Fibroblast of skin of left quadriceps (primary cell): ENCODE measurements at places on chromosomes 4 and X.

DNA sequence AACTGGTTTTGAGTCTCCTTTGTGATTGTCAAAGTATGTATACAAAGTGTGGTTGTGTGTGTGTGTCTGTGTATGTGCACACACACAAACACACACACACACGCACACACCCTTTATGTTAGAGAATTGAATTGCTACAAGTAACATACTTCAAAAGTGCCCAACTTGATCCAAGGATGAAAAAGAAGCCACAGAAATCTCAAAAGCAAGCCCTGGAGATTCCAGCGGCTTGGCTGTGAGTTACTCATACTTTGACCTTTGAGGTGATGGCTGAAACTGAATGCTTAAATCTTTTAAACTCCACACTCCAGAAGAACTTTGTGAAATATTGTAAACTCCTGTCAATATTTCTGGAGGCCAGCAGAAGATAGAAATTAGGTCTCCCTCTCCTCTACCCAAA, 168.4 kb upstream of the NRK start:
- no peak for DNase-seq

DNA sequence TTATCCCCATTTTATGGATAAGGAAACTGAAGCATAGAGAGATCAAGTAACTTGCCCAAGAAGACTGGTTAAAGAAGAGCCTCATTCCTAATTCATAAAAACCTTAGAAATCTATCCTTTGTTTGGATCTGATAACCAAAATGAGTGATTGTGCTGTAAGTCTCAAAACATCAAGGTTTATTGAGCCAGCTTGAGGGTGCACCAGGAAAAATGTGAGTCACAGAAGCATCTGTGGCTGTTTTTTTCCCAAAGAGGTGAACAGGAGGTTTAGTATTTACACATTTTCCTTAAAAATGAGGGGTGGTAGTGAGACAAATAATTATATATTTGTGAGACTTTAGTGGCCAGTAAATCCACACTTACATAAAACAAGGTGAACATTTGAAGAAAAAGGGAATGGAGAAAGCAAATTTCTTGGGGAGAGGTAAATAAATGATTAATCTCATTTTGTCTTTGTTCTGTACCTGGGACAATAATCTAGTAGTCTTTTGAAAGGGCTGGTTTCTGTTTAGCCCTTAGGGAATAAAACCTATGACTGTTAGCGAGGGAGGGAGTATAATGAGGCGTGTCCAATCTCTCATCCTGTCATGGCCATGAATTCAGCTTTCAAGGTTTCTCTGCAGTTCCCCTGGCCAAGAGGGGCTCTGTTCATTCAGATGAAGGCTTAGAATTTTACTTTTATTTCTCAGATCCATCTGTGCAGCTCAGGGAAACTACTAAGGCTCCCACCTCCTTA, 12.2 kb upstream of the FMR1 start:
- DNase-seq, result no peak

- DNase-seq, result no peak
These were observed 72.6 kb upstream of the MBNL3 start for GRCh38 chrX:132561483-132561882.

DNA sequence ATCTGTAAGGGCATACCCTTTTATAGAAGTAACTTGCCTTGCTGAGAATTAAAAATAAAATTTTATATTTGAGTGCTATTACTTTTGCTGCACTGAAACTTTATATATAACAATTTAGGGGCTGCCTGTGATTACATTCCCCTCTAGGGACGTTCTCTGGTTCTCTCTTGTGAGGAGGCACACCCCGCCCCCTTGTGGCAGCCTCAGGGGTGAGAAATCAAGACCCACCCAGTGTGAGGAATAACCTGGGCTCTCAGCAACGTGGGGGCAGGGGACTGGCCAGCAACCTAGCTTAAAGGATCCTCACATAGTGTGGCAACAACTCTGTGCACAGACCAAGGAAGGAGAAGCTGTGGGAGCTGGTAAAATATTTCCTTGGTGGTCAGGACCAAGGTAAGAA, 43.7 kb downstream of the MAGEA9 start:
- no peak for DNase-seq

DNA sequence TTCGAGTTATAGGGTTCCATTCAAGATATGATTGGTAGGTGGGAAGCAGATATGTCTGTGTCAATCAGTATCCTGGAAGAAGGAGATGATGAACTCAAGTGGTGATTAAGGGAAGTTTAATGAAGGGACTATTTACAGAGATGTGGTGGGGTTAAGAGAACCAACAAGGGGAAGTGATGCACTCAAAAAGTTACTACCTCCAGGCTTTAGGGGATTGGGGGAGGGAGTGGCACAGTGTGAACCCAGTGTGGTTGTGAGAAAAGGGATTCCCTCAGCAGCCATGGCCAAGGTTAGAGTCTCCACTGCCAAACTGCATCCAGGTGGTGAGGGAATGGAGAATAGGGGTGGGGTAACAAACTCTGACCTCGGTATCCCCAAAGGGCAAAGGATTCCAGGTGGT, 27.9 kb downstream of the PKD2 start:
- no peak for DNase-seq

DNA sequence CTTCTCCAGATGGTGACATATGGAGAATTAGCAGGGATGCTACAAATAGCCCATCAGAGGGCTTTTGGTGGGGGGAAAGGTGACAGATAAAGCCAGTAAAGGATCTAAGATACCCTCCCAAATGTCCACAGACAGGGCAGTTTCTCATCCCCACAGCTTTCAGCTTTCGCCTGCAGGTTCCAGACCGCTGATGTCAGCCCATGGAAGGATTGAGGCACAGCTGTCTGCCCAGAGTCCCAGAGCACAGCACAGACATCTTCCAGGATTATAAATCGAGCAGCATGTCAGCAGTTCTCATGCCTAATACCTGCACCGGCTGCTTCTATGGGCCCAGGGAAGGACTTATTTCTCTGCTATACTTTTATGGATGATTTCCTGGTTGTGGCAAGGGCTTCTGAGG, 96.7 kb upstream of the MXRA5 start:
- DNase-seq, result no peak

- no peak for DNase-seq
These were observed 1.4 kb downstream of the EDNRA start for GRCh38 chr4:147482281-147482680.

- no peak for DNase-seq
These were observed 240.4 kb upstream of the VEGFC start for GRCh38 chr4:177033135-177033534.

GRCh38 chr4:187184508-187184907, 460.9 kb upstream of the FAT1 start:
- no peak for DNase-seq

DNA sequence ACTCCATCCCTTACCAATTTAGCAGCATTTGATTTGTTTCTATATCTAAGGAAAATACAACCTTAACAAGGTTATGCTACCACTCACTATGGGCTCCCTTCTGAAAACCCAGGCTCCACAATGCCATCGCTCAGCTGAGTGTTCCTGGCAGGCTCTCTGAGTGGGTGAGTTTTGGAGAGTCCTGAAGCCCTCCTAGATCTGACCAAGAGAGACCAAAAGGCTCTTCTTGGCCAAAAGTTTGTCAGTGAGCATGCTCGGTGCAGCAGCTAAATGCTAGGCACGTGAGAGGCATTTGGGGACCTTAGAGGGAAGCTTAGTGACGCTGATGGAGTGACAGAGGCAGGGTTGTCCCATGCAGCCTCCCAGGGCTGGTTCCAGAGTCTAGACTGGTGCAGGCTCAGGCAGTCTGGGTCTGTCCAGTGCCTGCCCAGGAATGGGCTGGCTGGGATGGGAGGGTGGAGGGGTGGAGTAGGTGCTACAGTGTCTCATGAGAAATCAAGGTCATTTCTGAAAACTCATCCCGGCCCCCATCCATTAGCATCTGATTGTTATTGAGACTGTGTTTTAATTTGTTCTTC, 346.8 kb downstream of the NR3C2 start:
- no peak for DNase-seq

DNA sequence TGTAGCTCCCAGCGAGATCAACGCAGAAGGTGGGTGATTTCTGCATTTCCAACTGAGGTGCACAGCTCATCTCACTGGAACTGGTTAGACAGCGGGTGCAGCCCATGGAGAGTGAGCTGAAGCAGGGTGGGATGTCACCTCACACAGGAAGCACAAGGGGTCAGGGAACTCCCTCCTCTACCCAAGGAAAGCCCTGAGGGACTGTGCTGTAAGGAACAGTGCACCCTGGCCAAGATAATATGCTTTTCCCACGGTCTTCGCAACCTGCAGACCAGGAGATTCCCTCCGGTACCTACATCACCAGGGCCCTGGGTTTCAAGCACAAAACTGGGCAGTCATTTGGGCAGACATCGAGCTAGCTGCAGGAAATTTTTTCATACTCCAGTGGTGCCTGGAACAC, 216.4 kb upstream of the TET2 start:
- no peak for DNase-seq

DNA sequence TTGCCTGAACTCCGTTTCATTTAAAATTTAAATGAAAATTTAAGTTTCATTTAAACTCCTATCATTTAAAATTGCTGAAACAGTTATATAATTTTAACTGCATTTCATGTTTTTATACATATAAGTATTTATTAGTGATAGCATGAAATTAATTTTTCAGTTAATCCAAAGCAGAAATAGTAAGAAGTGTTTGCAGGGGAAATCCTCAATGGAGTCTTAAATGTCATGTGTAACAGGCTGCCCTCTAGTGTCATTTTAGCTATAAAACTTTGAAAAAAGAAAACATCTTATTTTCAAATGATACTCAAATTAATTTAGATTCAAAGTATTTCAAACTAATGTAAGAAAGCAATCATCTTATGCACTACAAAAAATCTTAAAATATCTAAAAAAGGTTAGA, 27.2 kb downstream of the TAPT1 start:
- DNase-seq, result no peak

DNA sequence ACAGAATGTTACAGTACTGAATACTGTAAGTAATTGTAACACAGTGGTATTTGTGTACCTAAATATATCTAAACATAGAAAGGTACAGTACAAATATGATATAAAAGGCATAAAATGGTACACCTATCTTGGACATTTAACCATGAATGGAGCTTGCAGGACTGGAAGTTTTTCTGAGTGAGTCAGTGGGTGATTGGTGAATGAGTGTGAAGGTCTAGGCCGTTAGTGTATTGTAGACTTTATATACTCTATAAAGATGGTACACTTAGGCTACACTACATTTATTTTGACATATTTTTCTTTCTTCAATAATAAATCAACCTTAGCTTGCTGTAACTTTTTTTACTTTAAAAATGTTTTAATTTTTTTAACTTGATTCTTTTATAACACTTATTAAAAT, 422.5 kb upstream of the FSTL5 start:
- no peak for DNase-seq

DNA sequence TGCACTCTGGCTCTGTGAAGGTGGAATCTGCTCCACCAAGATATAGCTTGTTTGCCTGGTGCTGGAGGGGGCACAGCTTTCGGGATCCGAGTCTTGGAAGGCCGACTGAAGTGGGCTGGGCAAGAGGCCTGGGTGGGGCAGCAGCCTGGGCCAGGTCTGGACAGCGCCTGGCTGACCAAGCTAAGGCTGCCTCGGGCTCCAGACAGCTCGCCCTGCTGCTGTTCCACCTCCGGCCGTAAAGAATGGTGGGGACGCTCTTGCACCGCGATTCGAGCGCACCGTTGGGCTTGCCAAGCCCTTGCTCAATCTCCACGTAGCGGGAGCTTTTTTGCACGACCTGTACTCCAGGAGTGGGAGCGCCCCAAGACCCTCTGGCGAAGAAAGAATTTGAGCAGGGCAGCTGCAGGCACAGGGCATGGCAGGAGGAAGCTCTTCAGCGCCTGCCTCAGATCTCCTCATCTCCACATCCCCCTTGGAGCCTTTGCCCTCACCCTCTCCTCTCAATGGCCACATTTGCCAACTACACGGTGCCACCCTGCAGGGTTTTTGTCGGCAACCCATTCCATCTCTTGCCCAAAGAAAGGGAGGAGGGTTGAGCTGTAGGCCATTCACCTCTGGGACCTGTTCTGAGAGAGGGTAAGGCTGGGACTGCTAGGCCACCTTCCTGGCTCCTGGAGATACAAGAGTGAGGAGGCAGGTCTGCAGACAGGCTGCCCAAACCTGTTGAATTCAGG, 18.9 kb downstream of the CNGA2 start:
- no peak for DNase-seq

GRCh38 chrX:152037183-152037582, 62.7 kb upstream of the GABRE start:
- no peak for DNase-seq

DNA sequence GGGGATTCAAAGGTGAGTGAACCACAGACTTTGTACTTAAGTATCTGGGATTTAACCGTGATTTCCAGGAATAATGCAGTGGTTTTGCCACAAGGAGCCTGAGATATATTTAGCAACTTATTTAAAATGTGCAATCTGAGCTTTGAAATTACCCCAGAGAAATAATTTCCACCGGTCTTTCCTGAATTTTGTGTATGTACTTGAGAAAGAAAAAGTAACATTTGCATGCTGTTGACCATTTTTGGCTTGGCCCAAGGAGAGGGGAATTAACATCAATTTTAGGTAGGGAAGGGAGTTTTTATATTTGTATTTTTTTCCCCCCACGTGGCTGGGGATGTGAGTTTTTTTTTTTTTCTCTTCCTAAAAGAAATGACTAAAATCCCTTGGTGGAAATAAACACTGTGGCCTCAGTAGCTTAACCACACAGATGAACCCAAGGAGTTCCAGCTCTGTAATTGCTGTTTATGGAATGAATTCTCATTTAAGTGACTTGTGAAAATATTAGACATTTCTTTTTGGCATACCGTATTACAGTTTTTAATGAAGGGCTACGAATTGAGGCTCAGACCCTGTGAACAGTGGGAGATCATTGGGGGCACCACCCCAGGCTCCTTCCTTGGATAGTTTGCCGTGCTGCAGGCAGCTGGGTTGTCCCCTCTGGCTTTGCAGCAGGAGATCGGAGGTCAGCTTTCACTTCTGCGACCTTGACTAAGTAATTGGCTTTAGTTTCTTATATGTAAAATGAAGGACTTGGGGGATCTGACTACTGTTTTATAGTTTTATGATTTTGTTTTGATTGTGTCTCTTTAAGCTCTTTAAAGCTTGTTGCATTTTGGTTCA, 116.1 kb downstream of the ARHGAP10 start:
- no peak for DNase-seq

DNA sequence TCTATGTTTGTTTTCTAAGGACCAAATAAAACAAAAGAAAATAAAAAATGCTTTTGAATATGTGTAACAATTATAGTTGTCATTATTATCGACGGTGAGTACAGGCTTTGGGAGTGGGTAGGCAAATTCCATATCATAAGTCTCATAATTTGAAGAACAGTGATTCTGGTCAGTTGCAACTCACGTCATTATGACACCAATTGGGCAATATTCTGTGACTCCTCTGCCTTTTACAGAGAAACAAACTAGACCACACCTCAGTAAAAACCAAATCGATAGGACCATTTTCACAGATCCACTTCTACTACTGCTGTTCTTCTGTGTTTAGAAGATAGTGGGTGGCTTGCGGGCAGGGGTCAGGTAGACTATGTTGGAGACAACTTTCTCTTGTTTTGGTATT, 250.1 kb downstream of the C4orf33 start:
- no peak for DNase-seq
